ENCODE measurements at places on chromosomes 6 and 20.

DNA sequence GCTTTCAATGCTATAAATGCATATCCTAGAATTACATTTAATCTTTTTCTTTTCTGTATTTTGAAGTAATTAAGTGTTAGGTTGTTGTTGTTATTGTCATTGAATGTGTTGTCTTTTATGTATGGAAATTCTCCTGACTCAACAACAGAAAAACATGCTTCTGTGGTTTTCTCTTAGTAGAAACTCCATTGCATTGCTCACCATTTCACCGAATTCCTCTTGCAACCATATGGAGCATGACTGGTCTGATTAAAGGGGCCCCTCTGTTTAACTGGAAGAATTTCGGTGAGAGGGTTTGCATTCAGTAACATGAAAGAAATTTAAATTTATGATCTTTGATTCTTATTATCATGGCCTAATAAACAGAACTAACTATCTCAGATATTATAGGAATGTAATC lies 454.3 kb upstream of the JARID2 start:
- DNase-seq, result no peak

DNA sequence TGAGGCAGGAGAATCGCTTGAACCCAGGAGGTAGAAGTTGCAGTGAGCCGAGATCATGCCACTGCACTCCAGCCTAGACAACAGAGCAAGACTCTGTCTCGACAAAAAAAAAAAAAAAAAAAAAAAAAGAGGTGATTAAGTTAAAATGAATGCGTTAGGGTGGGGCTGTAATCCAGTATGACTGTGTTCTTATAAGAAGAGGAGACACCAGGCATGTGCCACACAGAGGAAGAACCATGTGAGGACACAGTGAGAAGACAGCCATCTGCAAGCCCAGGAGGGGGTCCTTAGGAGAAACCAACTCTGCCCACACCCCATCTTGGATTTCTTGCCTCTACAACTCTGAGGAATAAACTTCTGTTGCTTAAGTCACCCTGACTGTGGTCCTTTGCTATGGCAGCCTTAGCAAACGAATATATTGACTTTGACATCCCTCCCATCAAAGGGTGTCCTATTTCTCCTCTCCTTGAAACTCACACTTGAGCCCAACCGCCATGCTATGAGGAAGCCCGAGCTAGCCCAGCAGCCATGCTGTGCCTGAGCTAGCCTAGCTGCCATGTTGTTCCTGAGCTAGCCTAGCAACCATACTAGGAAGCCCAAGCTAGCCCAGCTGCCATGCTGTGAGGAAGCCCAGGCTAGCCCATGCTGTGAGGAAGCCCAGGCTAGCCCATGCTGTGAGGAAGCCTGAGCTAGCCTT lies 15.8 kb upstream of the PPP1R16B start:
- DNase-seq, result no peak

DNA sequence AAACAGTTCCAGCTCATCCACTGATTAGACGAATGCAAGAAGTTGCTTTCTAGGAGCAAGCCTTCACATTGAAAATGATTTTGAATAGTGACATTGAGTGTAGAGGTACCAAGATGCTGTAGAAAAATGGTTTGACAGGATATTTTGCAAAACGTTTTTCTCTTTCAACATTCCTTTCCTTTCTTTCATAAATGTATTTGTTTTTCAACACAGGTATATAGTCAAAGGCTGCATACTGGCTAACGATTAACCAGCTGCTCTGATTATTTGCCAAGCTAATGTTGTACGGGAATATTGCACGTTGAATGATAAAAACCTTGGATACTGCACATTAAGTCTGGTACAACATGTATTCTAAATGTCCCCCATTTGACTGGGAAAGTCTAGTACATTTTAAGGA lies 78.8 kb upstream of the TENT5A start:
- no peak for DNase-seq

DNA sequence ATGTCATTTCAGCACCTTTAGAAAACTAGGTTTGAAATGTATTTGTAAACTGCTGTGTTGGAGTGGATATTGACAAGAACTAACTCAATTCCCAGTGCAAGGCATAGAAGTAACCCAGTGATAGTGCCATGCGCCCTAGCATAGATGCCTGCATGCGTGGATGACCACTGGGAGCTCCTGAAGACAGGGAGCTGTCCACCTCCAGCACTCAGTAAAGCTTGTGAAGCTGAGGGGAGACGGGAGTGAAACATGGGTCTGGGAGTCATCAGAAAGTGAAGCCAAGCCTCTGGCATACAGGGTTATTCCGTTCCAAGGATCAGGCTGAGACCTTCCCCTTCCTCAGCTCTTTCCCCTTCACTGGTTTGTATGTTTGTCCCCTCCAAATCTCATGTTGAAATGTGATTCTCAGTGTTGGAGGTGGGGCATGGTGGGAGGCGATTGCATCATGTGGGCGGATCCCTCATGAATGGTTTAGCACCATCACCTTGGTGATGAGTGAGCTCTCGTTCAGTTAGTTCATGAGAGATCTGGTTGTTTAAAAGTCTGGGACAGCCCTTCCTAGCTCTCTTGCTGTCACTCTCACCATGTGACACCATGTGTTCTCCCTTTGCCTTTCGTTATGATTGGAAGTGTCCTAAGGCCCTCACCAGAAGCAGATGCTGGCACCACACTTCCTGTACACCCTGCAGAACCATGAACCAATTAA lies 146.5 kb upstream of the FERMT1 start:
- no peak for DNase-seq

- peak; percentile 99 for DNase-seq
Observed at GRCh38 chr6:31827286-31828079, at the start of gene HSPA1B. Gene HSPA1B (plus strand): TSS chr6:31827738. CDS start chr6:31827951, 213 bp downstream.

DNA sequence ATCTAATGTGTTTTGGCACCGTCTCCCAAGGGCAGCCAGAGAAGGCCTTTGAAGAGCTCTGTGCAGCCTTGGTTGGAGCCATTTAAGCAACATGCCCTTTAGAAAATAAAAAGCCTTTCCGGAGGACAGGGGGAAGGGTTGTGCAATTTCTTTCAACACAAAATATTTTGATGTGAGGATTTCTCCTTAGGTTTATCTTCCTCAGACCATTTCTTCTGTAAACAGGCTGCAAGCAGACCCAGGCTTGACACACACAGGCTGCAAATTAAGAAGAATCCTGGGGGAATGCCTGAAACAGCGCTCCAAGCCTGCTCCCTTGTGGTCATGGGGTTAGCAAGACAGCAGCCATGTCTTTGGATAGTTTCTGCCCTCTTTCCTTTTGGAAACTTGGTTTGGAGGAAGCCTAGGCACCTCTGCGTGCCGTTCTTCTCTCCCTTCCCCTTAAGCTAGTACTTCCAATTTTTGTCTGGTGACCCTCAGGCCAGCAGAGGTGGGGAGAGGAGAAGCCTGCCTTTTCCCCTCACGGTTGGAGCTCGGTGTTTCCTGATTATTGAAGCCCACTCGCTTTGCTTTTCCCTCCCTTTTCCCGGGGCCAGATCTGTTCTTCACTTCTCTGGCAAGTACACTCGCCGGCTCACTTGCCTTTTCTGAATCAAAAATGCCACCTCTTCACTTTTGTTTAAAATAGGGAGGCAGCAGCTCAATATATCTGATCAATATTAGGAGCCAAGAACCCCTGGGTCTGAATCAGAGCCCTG lies 39.6 kb upstream of the NOX3 start:
- peak; percentile 18 for DNase-seq

GRCh38 chr6:1409774-1410465 lies 20.5 kb downstream of the FOXF2 start:
- DNase-seq, result no peak
